ENCODE measurements at places on chromosomes 12 and 14.

- DNase-seq, result no peak
Measured at GRCh38 chr14:81454572-81455218, 54.6 kb upstream of the STON2 start.

- DNase-seq, result no peak
Measured at GRCh38 chr14:103423050-103423461, 37.8 kb downstream of the MARK3 start.

- DNase-seq, result no peak
Measured at GRCh38 chr12:6180268-6181051, 19.7 kb upstream of the CD9 start.

- no peak for DNase-seq
Measured at GRCh38 chr14:32068708-32069107, 8.4 kb upstream of the ARHGAP5 start.

GRCh38 chr12:110093631-110094311 lies 30.4 kb upstream of the IFT81 start:
- no peak for DNase-seq

GRCh38 chr12:1605129-1606020 lies 11.0 kb upstream of the FBXL14 start:
- DNase-seq, result no peak

DNA sequence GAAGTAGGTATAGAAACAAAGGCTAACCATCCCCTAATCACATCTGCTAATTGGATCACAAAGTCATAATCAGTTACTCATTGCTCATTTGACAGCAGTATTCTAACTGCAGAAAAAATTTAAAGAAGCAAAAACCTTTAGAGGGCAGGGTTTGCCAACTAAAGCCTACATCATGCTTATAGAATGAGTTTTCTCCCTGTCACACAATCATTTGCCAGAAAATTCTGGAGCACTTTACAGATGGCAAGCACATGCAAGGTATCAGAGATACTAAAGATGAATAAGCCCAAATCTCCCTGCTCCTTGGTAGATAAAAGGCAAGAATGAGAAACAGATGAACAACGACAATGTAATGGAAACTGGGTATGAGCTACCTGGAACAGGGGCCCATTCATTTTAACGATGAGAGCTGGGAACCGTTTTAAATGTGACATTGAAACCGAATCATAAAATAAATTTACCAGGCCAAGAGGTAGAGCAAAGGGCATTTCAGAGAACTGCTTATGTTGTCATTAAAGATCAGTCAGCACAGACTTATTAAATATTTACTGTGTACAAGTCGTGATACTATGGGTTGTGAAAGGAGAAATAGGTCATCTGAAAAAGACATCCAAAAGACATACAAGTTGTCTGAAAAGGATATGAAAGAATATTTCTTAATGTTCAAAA lies 211.4 kb upstream of the ABCD2 start:
- DNase-seq, result no peak
